ENCODE measurements at places on chromosomes 1 and 21.
A peak's percentile ranks its signal among the peaks of the same experiment; 100 is the strongest.

DNA sequence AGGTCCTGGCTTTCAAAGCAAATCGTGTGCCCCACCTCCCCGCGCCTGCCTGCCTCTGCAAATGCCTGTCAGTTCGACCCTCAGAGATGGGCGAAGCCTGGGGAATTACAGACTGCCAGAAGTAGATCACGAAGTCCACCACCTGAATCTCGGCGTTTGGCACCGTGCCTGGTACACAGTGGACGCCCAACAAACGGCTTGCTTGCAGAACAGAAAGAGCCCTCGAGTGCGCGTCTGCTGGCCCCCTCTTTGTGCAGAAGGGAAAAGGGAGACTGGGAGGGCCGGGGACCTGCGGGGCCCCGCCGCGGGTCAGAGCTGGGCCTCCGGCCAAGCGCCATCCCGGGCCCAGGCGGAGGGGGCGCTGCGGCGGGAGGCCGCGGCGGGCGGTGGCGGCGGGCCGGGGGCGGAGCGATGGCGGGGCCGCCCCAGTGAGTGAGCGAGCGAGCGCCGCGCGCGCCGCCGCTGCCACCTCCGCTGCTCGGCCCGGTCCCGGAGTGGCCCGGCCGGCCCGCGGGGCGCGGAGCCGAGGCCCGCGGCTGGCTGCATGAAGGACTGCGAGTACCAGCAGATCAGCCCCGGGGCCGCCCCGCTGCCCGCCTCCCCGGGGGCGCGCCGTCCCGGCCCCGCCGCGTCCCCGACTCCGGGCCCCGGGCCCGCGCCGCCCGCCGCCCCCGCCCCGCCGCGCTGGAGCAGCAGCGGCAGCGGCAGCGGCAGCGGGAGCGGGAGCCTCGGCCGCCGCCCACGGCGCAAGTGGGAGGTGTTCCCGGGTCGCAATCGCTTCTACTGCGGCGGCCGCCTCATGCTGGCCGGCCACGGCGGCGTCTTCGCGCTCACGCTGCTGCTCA lies at the start of gene ZDHHC18:
Gene ZDHHC18 (plus strand): TSS at position 428 of the 845 bp plus-strand sequence. CDS start 117 bp downstream, at position 545.
- DNase-seq = peak; percentile 81

DNA sequence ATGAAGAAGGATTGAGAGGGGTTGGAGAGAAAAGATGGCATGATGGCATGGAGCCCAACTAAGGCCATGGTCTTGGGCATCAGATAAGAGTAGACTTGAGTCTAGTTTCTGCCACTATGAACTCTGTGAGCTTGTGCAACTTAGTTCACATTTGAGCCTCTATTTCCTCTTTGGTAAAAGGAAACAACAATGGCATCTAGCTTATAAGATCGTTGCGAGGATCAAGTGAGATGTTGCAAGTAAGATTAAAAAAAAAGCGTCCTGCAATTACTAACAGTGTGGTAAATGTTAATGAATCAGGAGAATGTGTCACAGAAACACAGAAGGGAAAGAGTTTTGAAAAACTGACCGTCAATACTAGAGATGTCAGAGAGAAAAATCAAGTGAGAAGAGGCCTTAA lies 202.9 kb upstream of the FGGY start:
- DNase-seq = no peak

DNA sequence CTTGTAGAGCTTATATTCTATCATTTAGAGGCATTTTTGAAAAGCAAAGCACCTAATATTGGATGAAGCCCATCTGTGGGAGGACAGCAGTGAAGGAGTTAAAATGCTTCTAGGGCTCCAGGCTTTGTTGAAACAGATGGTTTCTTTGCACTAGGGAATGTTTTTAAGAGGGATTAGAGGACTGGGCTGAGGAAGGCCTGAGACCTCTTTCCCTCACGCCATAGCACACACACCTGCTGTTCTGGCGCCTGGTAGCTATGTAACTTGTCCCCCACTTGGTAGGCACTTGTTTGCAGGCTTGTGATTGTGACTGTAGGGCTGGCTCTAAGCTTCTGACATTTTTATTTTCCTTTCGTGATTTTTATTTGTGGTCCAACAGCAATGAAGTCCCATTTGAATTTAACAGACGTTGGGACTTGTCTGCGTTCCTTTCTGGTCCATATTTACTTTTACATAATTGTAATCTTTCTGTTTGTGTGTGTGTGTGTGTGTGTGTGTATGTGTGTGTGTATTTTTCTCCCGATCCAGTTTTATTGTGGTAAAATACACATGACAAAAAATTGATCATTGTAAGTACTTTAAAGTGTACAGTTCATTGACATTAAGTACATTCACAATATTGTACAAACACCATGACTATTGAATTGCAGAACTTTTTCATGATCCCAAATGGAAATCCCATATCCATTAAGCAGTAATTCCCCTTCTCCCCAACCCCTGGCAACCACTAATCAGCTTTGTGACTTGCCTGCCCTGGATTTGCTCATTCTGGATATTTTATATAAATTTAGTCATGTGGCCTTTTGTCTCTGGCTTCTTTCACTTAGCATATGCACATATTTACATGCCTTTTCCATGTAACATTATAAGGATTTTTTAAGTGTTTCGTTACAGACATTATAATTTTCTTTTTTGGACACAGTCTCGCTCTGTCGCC lies 33.5 kb upstream of the MACF1 start:
- no peak for DNase-seq

GRCh38 chr1:184298440-184299405 lies 88.1 kb upstream of the C1orf21 start:
- DNase-seq = no peak
